ENCODE measurements at places on chromosomes 5 and 9.

DNA sequence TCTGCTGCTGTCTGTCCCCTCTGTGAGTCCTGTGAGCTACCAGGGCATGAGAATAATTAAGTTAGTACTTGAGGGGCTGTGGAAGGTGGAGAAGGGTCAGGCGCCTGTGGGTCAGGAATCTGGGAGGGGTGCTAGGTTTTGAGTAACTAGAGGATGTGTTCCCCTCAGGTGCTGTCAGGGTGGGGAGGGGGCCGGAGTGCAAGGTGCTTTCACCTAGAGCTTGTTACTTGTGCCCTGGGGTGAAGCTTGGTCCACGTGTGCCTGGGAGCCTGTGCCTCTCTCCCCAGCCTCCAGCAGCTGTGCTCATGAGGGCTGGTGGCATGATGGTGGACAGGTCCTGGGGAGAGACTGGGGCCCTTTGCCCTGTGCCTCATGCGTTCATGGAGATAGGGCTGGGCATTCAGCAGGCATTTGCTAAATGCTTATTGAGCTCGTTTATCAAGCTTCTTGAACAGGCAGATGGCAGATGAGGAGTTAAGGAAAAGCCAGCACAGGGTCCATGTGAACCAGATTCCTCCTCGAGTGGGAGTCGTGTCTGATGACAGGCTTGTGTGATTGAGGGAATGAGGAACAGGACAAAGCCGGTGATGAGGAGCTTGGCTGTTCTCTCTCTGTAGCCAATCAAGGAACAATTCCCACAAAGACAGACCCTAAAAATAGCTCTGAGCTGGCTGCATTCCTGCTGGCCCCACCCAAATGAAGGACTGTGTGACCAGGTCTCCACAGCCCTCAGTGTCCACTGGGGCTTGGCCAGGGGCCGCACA, 40.9 kb downstream of the CACNA1B start:
- no peak for DNase-seq

GRCh38 chr5:63878788-63879187, 83.5 kb downstream of the HTR1A start:
- no peak for DNase-seq

GRCh38 chr9:31700252-31701045, 684.0 kb upstream of the ACO1 start:
- DNase-seq: no peak

- DNase-seq: no peak
Measured at GRCh38 chr5:147276497-147276896, 41.7 kb downstream of the STK32A start.

GRCh38 chr5:85345818-85346217, 961.1 kb upstream of the EDIL3 start:
- DNase-seq: no peak

DNA sequence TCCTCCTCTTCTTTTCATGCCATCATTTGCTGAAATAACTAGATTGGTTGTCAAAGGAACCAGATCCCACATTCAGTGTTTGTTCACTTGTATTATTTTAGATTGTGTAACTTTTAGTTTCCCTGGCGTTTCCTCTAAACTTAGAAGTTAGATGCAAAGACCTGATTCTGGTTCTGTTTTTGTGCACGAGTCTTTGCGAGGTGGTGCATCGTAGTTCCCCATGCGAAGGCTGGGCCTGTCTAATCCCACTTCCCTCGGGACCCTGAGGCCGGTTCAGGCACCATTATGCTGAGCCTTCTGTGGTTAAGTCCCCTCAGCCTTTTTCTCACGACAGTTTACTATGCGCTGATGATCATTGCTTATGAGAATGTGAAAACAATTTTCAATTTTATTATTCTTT, 219.1 kb upstream of the OTULINL start:
- no peak for DNase-seq

GRCh38 chr5:127254729-127255284, 35.8 kb upstream of the MEGF10 start:
- no peak for DNase-seq

- no peak for DNase-seq
Measured at GRCh38 chr9:14960881-14961280, 50.7 kb upstream of the FREM1 start.

GRCh38 chr5:176878906-176879662, 20.1 kb downstream of the HK3 start:
- no peak for DNase-seq

GRCh38 chr9:114591291-114591787, 3.8 kb downstream of the ATP6V1G1 start:
- DNase-seq: no peak

DNA sequence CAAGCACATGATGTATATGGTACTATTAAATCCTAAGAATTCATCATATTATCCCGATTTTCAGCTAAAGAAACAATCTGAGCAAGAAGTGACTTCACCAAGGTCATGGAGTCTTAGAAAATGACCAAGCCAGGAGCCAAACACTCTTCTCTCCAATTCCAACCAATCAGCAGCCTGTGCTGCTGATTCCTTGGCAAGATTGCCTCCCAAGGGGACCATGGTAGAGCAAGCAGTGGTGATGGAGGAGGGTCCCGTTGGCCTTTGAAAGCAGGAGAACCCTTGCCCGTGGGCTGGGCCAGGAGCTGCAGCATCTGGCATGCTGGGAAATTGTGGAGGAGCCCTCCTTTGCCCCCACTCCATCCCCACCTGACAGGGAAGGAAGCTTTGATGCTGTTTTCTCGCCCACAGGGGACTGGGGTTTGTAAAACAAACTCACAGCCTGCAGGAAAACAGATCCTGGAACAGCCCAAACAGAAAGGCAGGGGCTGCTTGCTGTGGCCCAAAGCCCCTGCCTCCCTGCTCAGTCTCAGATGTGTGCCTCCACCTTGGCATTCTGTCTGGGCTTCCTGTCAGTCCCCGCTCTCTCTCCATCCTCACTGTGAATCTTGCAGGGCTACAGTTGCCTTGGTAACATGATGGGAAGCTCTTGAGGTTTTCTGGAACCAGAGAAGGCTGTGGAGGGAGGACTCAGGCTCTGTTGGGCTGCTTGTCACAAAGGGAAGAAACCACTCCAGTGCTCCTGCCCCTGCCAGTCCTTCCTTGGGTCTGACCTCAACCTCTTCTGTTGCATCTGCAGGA, 70.8 kb upstream of the HSPA9 start:
- DNase-seq: no peak

GRCh38 chr5:125882061-125882460, 541.1 kb upstream of the GRAMD2B start:
- DNase-seq: no peak

- no peak for DNase-seq
Measured at GRCh38 chr5:128673000-128673399, 135.0 kb upstream of the FBN2 start.

GRCh38 chr5:74123929-74124328, 497.9 kb downstream of the ARHGEF28 start:
- no peak for DNase-seq

DNA sequence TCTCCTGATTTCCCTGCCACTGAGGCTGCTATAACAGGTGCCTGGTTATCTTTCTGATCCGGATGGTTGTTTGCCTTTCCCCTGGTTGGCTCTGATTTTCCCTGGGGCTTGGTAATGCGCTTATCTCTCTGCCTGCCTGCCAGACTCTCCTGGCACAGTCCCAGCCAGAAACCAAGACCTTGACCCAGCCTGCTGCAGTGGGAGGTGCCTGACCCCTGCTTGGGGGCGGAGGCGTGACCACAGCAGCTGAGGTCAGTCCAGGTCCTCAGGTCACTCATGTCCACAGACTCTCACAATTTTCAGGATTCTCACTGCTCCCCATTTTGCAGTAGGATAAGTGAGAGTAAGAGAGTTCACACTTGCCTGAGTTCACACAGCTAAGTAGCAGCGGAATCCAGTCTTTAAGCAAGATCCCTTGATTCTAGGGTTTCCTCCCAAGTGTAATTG, 24.4 kb upstream of the SYNPO start:
- DNase-seq: no peak

GRCh38 chr9:112945620-112946208, 55.0 kb upstream of the SLC46A2 start:
- DNase-seq: no peak

- DNase-seq: no peak
Measured at GRCh38 chr5:159120446-159120845, 20.7 kb upstream of the EBF1 start.

GRCh38 chr9:78666818-78667414, 370.0 kb downstream of the PSAT1 start:
- no peak for DNase-seq

- no peak for DNase-seq
Measured at GRCh38 chr9:7293091-7293490, 506.5 kb downstream of the DMAC1 start.

DNA sequence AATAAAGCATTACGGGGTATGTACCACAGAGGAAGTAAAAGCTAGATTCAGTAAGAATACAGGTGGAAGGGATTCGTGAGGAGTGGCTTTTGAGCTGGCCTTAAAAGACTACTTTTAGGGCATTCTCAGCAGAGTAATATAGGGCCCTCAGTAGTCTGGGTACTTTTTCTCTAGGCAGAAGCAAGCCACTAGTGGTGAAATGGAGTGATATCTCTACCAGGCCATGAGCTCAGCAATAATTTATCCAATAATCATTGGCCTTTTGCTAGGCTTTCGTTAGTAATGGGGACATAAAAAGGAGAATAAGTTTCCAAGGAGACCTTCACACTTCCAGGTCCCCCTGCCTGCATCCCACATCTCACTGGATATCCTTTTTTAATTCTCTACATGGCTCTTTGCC, 1.7 kb downstream of the POLR3G start:
- no peak for DNase-seq

DNA sequence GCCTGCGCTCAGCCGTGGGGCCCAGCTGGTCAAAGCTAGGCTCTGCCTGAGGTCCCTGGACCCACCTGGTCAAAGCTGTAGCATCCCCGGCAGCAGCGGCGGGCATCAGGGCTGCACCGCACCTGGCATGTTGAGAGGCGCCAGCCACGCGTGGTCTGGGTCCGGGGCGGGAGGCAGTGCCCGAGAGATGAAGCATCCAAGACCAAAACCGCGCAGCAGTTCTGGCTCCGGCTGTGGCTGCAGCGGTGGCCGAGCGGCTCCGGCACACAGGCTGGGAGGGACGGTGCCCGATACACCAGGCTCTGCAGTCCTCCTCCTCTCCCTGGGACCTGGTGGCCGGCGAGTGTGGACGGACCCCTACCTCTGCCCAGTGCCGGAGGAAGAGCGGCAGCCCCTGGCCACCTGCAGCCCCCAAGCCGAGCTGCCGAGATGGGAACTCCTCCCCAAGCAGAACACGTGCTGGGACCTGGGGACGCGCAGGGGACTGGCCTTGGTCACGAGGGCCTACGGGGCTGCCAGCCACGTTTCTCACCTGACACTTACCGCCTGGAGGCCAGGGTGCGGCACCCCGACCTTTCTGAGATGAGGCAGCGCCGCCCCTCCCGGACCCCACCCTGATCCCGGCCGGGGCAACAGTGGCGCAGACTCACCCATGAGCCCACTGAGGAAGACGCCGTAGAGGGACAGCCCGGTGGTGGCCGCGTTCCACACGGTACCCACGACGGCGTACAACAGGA, 33.0 kb downstream of the SLC9A3 start:
- no peak for DNase-seq

DNA sequence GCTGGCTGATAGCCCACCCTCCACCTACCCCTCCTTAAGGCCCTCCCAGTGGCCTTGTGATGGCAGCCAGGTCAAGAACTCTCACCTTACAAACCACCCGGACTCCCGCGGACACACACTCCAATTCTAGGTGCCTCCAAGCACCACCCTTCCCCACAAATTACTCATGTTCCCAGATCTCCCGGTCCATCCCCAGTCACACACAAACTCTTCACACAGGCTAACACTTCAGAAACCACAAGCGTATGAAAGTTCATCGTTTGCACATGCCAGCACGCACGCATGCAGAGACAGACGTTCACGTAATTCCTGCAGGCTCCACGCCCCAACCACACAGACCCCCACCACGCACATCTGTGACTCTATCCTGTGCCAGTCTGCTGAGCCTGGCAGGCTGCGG, 18.0 kb downstream of the NR5A1 start:
- DNase-seq: no peak

DNA sequence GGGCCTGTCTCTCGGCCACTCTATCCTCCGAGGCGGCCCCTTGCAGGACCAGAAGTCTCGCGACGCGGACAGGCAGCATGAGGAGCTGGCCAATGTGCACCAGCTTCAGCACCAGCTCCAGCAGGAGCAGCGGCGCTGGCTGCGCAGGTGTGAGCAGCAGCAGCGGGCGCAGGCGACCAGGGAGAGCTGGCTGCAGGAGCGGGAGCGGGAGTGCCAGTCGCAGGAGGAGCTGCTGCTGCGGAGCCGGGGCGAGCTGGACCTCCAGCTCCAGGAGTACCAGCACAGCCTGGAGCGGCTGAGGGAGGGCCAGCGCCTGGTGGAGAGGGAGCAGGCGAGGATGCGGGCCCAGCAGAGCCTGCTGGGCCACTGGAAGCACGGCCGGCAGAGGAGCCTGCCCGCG, 283.5 kb downstream of the ARHGEF28 start:
- no peak for DNase-seq

- DNase-seq: no peak
Measured at GRCh38 chr5:172659570-172659908, 18.5 kb downstream of the NEURL1B start.

DNA sequence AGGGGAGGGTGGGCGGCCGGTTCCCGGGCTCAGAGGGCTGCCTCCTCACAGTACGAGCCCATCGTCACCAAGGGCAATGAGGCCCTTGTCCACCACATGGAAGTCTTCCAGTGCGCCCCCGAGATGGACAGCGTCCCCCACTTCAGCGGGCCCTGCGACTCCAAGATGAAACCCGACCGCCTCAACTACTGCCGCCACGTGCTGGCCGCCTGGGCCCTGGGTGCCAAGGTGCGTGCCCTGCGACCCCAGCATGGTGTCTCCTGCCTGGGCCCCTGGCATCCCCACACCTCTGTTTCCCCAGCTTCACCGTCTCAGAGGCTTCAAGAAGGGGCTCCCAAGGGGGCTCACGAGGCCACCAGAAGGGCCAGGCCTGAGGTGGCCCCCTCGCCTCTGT, 7.2 kb downstream of the DBH start:
- no peak for DNase-seq

- DNase-seq: no peak
Measured at GRCh38 chr5:112372543-112372942, 46.5 kb downstream of the EPB41L4A start.

- no peak for DNase-seq
Measured at GRCh38 chr5:91126888-91127287, 256.2 kb downstream of the ARRDC3 start.

- no peak for DNase-seq
Measured at GRCh38 chr9:127557466-127557869, 54.6 kb upstream of the STXBP1 start.

Data from NCI-H460 (cell line).